ENCODE measurements at places on chromosomes 5 and 9. TPM values are rescaled to one million over a fixed set of nuclear protein-coding genes. Genes with fewer than 3 reads are reported as not detected.

- DNase-seq = peak; percentile 6
- H3K27me3 ChIP-seq = no peaks in the 10 kb centered on the region
- H3K4me3 ChIP-seq = peak overlapping the region; percentile 21
- peaks cover 30% of the 10 kb centered on the region for H3K36me3 ChIP-seq
- no peak overlapping the region for H3K27ac ChIP-seq
Measured at GRCh38 chr9:86350006-86350760, 4.0 kb downstream of the TUT7 start.

GRCh38 chr5:9054322-9054721 is 491.6 kb downstream of the SEMA5A start:
- no peaks in the 10 kb centered on the region for H3K36me3 ChIP-seq
- H3K4me3 ChIP-seq = no peak overlapping the region
- H3K4me1 ChIP-seq = no peaks in the 10 kb centered on the region
- H3K27ac ChIP-seq = no peak overlapping the region

GRCh38 chr9:110977259-110977709 is 61.0 kb downstream of the LPAR1 start:
- no peaks in the 10 kb centered on the region for H3K4me1 ChIP-seq
- H3K36me3 ChIP-seq = no peaks in the 10 kb centered on the region
- no peak overlapping the region for H3K4me3 ChIP-seq
- no peak for DNase-seq
- H3K27ac ChIP-seq = no peak overlapping the region

DNA sequence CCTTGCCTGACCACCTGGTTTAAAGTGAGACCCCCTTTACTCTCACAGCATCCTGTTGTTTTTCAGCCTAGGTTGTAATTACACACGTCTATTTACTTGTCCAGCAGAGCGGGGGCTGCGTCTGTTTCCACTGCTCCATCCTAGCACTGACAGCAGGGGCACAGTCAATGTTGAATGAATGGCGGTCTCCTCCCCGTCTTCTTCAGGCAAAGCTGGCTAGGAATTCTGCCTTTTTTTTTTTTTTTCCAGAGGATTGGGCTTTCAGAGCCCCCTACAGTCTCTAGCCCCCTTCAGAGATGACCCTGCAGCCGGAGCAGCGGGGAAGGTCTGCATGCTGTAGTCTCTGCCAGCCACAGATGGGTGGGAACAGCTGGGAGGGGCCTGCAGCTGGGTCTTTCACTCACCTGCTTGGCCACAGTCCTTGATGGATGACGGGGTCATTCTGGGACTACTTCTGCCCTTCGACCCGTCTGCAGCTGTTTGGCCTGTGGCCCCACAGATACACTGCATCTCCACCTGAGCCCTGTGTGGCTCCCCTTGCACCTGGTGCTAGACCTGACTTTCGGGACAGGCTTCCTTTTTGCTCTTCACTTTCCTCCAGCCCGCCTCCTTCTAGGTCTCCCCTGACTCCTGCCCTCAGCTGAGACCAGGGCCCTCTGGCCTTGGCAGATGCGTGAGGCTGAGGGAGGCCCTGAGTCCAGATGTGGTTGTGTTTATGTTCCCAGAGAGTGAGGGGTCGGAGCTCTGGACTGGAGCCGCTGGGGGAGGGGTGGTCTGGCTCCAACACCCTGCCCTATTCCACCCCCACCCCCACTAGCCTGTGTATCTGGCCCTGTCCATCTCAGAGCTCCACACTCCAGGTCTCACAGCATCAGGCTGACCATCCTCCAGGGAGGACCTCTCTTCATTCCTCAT is 8.0 kb downstream of the PITX1 start:
- no peak for DNase-seq
- peaks cover 46% of the 10 kb centered on the region for H3K4me1 ChIP-seq
- peaks cover 44% of the 10 kb centered on the region for H3K36me3 ChIP-seq
- no peak overlapping the region for H3K4me3 ChIP-seq
- no peaks in the 10 kb centered on the region for H3K27me3 ChIP-seq
- H3K27ac ChIP-seq = no peak overlapping the region

The SPATA9 gene
- 0.11 TPM for total RNA-seq

DNA sequence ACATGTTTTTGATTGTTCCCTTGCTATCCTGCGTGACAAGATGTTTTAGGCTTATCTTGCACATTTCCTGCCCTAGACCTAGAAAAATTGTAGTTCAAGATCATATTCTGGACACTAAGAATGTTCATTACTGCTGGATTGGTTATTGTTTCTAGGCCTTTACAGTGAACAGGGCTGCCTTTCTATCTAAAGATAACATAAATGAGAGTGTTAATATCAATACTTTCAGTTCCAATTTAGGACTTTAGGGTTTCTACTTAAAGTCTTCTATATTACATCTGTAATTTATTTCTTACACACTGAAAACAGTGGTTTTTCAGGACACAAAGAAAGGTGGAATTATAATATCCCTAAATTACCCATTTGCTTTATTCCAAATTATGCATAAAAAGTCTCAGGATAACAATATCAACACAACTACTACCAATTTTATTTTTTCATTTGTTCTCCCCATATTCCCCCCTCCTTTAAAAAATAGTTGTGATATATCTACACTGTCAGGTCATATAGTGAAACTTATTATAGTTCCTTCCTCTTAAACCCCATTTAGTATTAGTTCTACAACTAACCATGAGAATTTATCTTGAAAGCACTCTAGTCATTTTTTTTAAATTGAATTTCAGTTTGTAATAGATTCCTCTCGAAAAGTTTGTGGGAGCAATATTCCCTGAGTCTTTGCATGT is 293.9 kb upstream of the RIOK2 start:
- no peak overlapping the region for H3K27ac ChIP-seq
- H3K4me3 ChIP-seq = no peak overlapping the region
- H3K4me1 ChIP-seq = no peaks in the 10 kb centered on the region

DNA sequence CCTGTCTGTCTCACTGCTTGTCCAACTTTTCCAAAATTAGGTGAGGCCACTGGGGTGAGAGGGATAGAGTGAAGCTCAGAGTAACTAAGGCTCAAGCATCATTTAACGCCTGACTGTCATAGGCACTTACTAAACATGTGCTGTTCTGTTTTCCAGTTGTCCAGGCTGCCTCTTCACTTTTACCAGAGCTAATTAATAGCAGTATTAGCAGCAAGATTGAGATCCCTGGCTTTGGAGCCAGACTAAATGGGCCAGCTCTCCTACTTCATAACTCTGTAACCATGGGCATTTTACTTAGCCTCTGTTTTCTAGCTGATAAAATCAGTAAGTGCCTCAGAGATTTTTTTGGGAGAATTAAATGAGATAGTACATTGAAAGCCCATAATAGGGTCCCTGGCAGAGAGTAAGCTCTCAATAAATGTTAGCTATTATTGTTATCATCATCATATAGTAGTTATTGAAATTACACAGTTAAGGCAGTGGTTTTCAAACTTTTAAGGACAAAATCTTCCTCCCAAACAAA is 146.2 kb upstream of the LHFPL2 start:
- H3K27me3 ChIP-seq = peaks cover 15% of the 10 kb centered on the region
- no peaks in the 10 kb centered on the region for H3K4me1 ChIP-seq
- no peak overlapping the region for H3K4me3 ChIP-seq

DNA sequence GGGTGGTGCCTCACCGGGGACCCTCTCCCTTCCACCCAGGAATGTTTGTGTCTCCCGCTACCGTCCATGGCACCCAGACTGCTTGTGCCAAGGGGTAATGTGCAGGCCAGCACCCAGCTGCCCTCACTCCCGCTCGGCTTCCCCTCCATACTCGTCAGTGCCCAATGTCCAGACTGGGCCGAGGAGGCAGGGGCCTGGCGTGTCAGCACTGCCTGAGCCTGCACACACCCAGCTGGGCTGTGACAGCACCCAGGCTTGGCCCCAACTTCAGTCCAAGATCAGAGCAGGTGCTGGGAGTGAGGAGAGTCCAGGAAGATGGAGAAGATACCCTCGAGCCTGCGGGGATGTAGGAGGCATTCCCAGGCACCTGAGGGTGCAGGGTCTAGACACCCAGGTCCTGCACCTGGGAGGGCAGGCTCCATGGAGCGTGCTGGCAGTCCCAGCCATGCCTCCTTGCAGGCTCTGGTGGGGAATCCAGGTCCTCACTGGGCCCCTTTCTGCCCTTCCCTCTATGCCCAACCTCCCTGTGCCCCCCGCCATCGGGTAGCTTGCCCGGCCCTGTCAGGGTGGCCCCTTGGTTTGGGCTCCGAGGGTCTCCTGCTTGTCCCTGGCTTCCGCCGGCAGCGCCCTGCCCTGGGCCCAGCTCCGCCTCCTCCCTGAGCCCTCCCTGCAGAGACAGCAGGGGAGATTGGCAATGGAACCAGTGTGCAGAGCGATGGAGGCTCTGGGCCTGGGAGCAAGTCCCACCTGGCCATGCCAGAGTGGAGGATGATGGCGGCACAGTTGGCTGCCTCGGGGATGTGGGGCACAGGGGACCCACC is 250.8 kb upstream of the EDIL3 start:
- no peak overlapping the region for H3K4me3 ChIP-seq
- no peak overlapping the region for H3K27ac ChIP-seq
- no peaks in the 10 kb centered on the region for H3K27me3 ChIP-seq
- no peaks in the 10 kb centered on the region for H3K4me1 ChIP-seq
- H3K36me3 ChIP-seq = no peaks in the 10 kb centered on the region
- DNase-seq = no peak

DNA sequence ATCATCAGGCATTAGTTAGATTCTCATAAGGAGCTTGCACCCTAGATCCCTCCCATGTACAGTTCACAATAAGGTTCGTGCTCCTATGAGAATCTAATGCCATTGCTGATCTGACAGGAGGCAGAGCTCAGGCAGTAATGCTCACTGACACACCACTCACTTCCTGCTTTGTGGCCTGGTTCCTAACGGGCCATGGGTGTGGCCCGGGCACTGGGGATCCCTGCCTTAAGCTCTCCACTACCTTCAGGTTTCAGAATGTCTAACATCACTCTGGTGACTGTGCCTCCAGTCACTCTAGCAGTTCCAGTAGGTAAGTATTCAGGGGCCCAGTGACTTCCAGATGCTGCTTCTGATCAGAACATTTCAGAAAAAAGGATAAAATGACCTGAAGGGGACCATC is 152.4 kb downstream of the LRRC70 start:
- H3K27ac ChIP-seq = no peak overlapping the region
- H3K27me3 ChIP-seq = no peaks in the 10 kb centered on the region
- no peaks in the 10 kb centered on the region for H3K36me3 ChIP-seq
- H3K4me1 ChIP-seq = no peaks in the 10 kb centered on the region
- DNase-seq = no peak
- H3K4me3 ChIP-seq = no peak overlapping the region

GRCh38 chr5:45376417-45376816 is 319.8 kb downstream of the HCN1 start:
- H3K36me3 ChIP-seq = no peaks in the 10 kb centered on the region
- no peaks in the 10 kb centered on the region for H3K4me1 ChIP-seq
- DNase-seq = no peak
- no peaks in the 10 kb centered on the region for H3K27me3 ChIP-seq

GRCh38 chr5:14587150-14587549 is 5.6 kb downstream of the OTULINL start:
- no peak overlapping the region for H3K27ac ChIP-seq
- H3K36me3 ChIP-seq = no peaks in the 10 kb centered on the region
- H3K27me3 ChIP-seq = peaks cover 11% of the 10 kb centered on the region
- no peaks in the 10 kb centered on the region for H3K4me1 ChIP-seq

The IGFBPL1 gene
- not detected for total RNA-seq

GRCh38 chr9:75974016-75974766 is 83.7 kb downstream of the PCSK5 start:
- H3K4me3 ChIP-seq = no peak overlapping the region
- DNase-seq = no peak
- H3K36me3 ChIP-seq = no peaks in the 10 kb centered on the region
- H3K27ac ChIP-seq = no peak overlapping the region
- H3K27me3 ChIP-seq = no peaks in the 10 kb centered on the region

- H3K4me3 ChIP-seq = peak overlapping the region; percentile 99
- peak; percentile 17 for DNase-seq
- peak overlapping the region; percentile 92 for H3K27ac ChIP-seq
- H3K27me3 ChIP-seq = no peaks in the 10 kb centered on the region
Measured at GRCh38 chr5:88269222-88269771, 652 bp upstream of the TMEM161B start.

The RNF180 gene
- total RNA-seq = not detected

GRCh38 chr9:127509955-127510299 is 58.6 kb downstream of the LRSAM1 start:
- no peaks in the 10 kb centered on the region for H3K27me3 ChIP-seq
- peaks cover 47% of the 10 kb centered on the region for H3K4me1 ChIP-seq
- peak overlapping the region; percentile 80 for H3K27ac ChIP-seq
- peaks cover 78% of the 10 kb centered on the region for H3K36me3 ChIP-seq

DNA sequence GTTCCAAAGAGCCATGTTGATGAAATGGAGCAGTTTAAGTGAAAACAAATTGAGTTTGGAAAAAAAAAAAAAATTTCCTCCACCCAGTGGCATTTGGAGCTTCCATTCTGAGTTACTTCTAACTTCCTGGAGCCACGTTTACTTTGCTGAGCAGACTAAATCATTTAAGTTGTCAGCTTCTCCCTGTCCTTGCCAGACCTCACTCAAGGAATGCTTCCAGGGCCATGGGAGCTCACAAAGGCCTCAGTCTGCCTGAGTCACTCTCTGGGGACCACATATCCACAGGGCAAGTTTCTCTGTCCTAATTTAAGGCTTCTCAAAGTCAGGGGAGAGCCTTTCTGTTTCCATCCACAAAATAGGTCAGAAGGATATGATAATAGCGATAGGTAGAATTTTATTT is 210.3 kb upstream of the TNC start:
- H3K27ac ChIP-seq = no peak overlapping the region
- H3K27me3 ChIP-seq = no peaks in the 10 kb centered on the region
- DNase-seq = no peak
- no peaks in the 10 kb centered on the region for H3K36me3 ChIP-seq
- H3K4me1 ChIP-seq = no peaks in the 10 kb centered on the region
- H3K4me3 ChIP-seq = no peak overlapping the region

The SMIM23 gene
- total RNA-seq = not detected

The ETF1 gene
- 209 TPM for total RNA-seq

The TAF11L5 gene
- not detected for total RNA-seq

DNA sequence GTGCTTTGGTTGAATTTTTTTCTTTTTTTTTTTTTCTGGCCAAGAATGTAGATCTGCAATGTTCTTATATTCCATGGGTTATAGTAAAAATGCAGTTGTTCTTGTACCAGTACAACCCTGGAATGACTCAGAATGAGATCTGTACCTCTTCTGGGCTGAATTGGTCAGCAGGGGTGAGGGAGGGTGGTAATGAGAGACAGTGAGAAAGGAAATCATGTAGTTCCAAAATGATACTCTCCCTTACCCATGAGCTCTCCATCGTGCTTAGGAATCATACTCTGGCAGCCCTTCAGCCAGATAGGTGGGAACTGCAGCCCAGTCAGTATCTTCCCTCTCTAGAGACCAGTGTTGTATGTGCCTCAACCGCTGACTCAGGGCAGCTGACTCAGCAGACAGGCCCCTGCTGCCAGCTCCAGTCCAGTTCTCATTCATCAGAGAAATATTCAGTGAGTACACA is 2.1 kb upstream of the GLIS3 start:
- H3K36me3 ChIP-seq = no peaks in the 10 kb centered on the region
- H3K27ac ChIP-seq = no peak overlapping the region
- H3K4me1 ChIP-seq = peaks cover 20% of the 10 kb centered on the region
- H3K27me3 ChIP-seq = peaks cover 8% of the 10 kb centered on the region
- no peak overlapping the region for H3K4me3 ChIP-seq

DNA sequence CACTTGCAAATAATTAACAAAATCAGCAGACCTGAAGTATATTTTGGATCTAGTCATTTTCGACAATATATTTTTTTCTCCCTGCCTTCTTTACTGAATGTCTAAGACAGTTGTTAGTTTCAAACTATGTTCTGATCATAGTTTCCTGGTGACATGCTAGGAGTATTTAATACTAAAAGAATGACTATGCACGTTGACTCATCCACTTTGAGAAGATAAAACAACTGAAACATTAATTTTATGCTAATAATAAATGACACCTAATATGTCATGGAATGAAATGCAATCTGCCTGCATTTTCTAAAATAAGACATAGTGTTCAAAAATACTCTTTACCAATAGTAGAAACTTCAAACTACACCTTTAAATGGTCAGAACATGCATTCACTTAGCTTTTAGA is 2123.7 kb upstream of the C9orf72 start:
- no peaks in the 10 kb centered on the region for H3K4me1 ChIP-seq
- DNase-seq = no peak
- H3K27me3 ChIP-seq = no peaks in the 10 kb centered on the region
- no peak overlapping the region for H3K4me3 ChIP-seq
- no peaks in the 10 kb centered on the region for H3K36me3 ChIP-seq

All from K562 (cell line).